ENCODE measurements at places on chromosomes 13 and 19. TPM values are rescaled to one million over a fixed set of nuclear protein-coding genes. Genes with fewer than 3 reads are reported as not detected.

Gene FAM32A
- 83.8 TPM for total RNA-seq

Gene RNF113B
- total RNA-seq = not detected

Gene ZNF560
- not detected for total RNA-seq

Gene CYP2F1
- not detected for total RNA-seq

Gene NRTN
- total RNA-seq = 1.6 TPM

Gene TTYH1
- total RNA-seq = not detected

Gene VSTM2B
- not detected for total RNA-seq

Gene BSPH1
- not detected for total RNA-seq

Gene DAND5
- total RNA-seq = 0.16 TPM

Gene KLK2
- not detected for total RNA-seq

Gene IL17D
- 0.98 TPM for total RNA-seq
